HT-29 (cell line): ENCODE measurements at places on chromosomes 2 and 18.

DNA sequence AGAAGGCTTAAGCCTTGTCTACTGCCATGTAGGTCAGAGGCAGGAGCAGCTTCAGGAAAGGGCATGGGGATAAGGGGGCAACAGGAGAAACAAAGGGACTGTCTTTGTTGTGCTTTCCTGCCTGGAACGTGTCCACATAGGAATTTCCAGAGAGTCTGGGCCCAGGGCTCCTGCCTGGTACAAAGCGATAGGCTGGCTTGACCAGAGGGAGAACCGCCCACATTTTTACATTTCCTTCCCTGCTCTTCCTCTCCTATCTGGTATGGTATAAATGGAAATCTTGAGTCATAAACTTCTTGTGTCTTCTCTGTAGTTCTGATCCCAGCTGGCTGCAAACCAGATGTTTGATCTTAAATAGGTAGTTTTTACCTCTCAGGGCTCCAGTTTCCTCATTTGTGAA lies 414.8 kb downstream of the HRH4 start:
- DNase-seq: no peak

GRCh38 chr2:162524849-162525248 lies 180.9 kb downstream of the GCA start:
- no peak for DNase-seq

GRCh38 chr2:106996171-106996769 lies 110.3 kb upstream of the ST6GAL2 start:
- DNase-seq: no peak

GRCh38 chr2:222355860-222356259 lies 57.1 kb upstream of the PAX3 start:
- no peak for DNase-seq

GRCh38 chr2:195793881-195794280 lies 136.9 kb downstream of the SLC39A10 start:
- no peak for DNase-seq

- peak; percentile 82 for DNase-seq
Observed at GRCh38 chr2:233556881-233557736, 9.5 kb downstream of the USP40 start.

DNA sequence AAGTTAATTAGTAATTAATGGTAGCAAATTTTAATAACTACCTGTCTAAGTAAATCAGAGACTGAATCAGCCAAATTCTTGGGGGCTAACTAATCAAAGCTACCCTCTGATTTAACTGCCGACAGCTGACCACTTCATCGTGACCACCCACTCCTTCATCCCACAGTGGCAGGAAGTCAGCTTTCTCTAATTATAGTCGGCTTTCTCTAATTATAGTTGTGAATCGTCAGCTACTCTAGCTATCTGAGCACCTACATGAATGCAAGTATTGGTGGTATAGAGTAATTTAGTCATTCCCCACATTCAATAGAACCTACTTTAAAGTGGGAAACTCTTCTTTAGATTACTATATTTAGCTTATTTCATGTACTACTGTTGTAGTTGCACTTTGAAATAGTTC lies 185.5 kb downstream of the PTGR3 start:
- no peak for DNase-seq

GRCh38 chr18:79147014-79147413 lies 77.8 kb downstream of the ATP9B start:
- DNase-seq: no peak

DNA sequence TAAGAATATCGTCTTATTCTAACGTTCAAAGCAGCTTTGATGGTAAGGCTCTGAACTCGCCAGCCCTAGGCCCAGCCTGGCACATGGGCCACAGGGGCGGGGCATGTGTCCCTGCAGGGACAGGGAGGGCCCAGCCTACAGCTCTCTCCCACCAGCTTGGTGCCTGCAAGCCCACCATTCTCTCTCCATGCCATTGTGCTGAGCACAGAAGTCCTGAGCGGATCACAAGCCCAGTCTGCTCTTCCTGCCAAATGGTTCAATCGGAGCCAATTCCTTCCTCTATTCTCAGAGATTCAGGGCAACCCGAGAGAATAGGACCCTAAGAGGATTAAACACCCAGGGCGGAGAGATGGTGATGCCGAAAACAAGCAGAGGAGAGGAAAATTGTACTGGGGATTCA lies 50.3 kb upstream of the APCDD1 start:
- no peak for DNase-seq

DNA sequence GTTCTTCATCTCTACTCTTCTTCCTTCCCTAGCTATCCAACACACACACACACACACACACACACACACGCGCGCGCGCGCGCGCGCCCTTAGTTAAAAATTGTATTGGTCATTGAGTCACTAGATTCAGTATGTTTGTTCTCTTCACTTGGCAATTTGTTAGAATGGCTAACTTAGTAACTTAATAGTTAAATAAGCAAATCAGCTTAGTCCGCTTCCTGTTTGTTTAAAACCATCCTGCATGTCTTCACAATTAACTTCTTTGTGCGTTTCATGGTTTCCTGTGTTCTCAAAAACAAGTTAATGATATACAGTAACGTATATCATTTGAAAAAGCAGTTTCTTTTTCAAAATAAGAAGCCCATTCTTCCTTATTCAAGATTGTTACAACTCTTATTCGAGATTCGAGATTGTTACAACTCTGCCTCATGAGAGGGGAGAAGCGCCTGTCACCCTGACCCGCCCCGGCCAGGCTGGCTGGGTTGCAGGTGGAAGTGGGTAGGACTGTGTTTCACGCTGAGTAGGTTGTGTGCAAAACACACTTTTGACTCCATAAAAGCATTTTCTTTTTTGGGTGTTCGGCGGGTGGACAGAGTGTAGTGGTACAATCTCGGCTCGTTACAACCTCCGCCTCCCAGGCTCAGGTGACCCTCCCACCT lies 9.5 kb upstream of the CNNM3 start:
- DNase-seq: peak; percentile 59

DNA sequence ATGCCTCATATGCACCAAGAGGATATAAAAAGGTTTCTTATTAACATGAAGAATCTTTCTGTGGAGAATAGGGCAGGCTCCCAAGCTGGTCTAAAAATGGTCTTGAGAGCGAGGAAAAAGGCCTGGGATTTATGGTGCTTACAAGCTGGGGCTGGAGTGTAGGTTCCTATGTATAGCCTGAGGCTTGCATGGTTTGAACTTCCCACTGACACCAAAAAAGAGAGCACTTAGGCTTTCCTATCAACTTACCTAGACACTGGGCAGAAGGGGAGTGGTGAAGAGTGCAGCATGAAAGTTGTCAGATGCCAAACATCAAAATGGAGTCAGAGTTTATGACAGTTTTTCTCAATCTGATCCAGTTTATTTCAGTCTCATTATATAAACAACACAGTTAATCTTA lies 784.6 kb downstream of the LRRTM4 start:
- DNase-seq: no peak

- DNase-seq: no peak
Observed at GRCh38 chr2:63850204-63850571, 8.5 kb downstream of the UGP2 start.

GRCh38 chr2:241150660-241151530 lies 628 bp downstream of the PPP1R7 start:
- DNase-seq: peak; percentile 6

DNA sequence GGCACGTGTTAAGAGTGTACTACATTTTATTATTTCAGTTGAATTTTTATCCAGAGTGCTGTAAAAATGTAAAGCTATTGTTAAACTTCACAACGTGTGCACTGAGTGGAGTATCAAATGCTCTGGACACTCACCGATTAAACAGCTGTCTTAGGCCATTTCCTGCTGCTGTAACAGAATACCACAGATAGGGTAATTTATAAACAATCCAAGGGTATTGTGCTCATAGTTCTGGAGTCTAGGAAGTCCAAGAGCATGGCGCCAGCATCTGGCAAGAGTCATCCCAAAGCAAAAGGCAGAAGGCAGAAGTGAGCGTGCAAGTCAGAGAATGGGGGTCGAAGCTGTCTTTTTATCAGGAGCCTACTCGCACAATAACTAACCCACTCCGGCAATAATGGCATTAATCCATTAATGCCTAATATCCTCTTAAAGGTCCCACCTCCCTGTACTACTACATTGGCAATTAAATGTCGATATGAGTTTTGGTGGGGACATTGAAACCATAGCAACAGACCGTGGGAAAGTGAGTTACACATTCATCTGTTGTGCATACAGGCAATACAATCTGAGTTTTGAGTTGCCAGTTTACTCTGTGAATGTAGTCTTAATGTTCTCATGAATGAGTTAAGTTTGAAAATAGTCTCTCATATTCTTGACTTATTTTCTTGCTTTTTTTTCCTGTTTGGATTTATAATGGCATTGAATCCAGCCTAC lies 64.8 kb downstream of the ARMC9 start:
- DNase-seq: no peak

DNA sequence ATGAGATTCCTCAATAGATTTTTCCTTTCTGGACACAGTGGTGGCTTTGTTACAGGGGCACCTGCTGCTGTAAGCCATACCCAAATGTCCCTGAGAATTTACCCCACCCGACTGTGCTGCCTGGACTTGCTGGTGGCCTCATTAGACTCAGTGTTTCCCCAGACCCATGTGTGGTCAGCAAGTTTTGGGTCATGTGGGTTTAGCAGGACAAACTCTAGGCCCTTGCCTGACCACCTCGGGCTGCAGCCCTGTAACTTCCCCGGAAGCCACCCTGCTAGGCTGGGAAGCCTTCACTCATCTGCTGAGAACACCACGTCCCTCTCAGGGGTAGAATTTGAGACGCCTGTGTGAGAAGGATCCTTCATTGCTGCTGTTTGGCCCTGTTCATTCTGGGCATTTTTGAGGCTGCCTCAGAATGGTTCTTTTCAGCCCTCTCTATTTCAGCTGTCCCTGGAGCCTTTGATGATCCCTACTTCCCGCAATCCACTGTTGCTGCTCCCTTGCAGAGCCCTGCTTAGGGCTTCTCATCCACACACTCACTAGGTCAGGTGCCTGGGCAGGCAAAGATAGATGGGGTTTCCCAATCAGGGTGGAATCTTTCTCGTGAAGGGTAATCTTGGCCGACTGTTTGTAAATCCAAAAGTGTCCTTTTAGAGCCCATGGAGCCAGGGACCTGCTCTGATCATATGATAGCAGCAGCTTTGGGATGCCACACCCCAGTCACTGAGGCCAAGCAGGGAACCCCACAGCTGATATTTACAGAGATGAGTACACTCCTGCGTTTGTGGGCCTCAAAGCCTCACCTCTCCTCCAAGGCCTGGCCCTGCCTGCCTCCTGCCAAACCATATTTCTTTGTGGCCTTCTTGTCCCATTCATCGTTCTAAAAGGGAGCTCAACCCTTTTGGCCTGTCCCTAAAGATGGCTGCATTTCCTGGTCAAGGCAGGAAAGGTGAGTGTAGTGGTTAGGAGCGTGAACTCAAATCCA lies 6.7 kb downstream of the EHD3 start:
- DNase-seq: no peak

DNA sequence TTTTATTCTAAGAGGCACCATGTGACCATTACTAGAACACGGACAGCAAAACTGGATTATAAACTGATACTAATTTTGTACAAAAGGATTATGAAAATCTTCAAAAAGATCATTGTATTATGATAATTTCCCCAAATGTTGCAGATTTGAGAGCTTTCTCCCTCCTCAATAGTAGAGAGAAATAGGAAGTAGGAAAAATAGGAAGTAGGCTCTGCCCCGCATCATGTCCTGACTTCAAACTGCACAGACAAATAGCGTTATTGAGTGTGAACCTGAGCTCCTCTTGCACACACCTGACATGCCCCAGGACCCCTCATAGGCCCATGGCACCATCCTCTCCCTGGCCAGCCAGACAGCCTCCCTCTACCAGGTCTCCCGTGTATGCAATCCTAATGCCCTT lies 25.4 kb downstream of the CHRNA1 start:
- DNase-seq: no peak

- DNase-seq: no peak
Observed at GRCh38 chr2:42800981-42801380, 8.6 kb upstream of the HAAO start.

DNA sequence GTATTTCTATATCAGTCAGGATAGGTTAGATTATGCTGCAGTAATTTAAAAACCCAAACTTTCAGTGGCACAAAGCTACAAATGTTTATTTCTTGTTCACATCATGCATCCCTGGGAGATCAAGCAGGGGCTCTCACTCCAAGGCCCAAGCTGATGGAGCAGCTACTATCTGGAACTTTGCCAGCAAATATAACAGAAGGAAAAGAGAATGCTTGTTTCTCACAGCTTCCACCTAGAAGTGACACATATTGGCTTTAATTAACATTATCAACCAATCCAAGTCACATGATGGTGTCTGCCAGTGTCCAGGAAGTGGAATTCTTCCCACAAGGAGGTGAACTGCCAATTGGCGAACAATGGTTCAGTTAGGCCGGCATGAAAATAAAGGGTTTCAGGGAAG lies 306.9 kb downstream of the BCL11A start:
- no peak for DNase-seq

DNA sequence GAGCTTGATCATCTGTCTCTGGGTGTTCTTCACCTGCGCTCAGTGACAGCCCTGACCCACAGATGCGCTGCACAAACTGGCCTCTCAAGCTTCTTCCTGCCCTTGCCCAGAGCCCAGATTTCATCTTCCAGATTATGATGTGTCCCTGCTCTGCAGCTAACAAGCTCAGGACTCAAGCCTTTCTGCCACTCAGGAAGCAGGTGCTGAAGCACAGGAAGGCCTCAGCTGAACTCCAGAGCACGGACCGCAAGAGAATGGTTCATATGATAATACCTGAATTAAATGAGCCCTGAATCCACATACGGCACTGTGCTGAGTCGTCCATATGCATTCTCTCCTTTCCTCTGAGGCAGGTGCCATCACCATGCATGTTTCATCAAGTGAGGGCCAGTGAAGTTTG lies 3.8 kb downstream of the CD207 start:
- no peak for DNase-seq

- no peak for DNase-seq
Observed at GRCh38 chr2:217804338-217804737, 198.5 kb downstream of the TNS1 start.

GRCh38 chr2:1593371-1594122 lies 150.8 kb downstream of the PXDN start:
- DNase-seq: peak; percentile 82

DNA sequence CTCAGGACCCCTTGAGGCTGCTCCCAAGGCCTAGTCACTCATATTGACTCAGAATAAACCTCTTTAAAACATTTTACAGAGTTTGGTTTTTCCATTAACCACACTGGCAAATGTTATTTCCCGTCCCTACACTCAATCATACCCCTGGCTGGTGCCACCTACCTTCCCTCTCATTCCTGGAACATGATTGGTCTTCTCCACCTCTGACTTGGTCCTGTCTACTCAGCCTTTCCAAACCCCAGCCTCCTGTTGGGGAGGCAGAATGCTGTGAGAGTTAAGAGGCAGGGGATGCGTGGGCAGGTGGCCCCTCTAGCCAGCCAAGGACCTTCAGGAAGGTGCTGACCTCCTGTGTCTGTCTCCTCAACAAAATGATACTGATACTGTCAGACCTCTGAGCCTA lies 149.3 kb downstream of the CABLES1 start:
- DNase-seq: no peak

DNA sequence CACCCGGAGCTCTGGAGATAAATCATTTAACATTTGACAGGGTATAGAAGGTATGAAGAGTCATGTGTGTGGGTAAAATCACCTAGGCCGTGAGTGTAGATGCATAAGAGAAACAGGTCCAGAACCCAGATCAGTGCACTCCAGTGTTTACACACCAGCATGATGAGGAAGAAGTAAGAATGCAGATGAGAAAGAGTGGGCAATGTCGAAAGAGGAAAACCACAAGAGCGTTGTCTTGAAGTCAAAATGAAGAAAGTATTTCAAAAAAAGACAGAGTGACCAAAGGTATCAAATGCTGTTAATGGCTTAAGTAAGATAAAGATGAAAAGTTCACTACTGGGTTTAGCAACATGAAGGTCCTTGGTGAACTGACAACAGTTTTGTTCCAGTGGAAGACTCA lies 32.0 kb upstream of the PLB1 start:
- DNase-seq: no peak

GRCh38 chr2:215517391-215517790 lies 81.5 kb upstream of the FN1 start:
- no peak for DNase-seq
